Upper lobe of left lung (tissue), 6 donors: ENCODE measurements at places on chromosomes 7 and 10. TPM values are rescaled to one million over a fixed set of nuclear protein-coding genes. Genes with fewer than 3 reads are reported as not detected.
A peak's percentile ranks its signal among the peaks of the same experiment; 100 is the strongest.

GRCh38 chr7:27950123-27950522, 210.2 kb downstream of the TAX1BP1 start:
- DNase-seq = no peak

GRCh38 chr10:89543841-89544240, 8.4 kb upstream of the SLC16A12 start:
- DNase-seq = no peak

DNA sequence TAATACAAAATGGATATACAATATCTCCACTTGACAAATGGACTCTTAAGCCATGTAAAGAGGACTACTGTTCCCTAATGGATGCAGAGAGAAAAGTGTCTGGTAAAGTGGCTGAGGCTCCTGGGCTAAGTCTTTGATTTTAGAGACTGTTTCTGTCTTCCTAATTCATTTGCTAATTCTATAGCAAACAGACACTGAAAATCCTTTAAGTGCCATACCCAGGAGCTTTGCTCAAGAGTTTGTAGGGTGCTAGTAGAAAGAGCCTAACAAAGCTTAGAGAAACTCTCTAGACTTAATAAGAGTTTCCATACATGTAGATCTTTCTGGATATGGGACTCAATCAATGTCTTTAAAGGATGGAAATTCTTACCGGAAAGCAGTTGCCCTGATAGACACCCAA, 16.7 kb downstream of the CEP55 start:
- no peak for DNase-seq

DNA sequence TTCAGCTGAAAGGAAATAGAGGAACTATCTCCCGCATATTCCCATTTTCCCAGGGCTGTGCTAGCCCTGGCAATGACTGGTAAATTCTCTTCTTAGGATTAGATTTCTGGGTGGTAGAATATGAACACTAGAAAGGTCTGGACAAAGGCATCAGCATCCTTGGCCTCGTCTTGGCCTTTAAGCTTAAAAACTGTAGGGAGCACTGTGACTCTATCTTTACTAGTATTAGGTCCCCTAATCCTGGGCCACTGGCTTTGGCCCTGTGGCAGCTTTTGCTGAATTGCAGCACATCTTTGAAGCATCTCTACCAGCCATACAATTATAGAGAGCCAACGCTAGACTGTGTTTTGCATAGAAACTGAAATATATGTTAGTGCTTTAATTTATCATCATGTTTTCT, 41.5 kb upstream of the EBLN1 start:
- no peak for DNase-seq

GRCh38 chr7:22799633-22800032, 23.0 kb downstream of the TOMM7 start:
- no peak for DNase-seq

- DNase-seq = no peak
Measured at GRCh38 chr7:153381275-153382040, 621.9 kb downstream of the ACTR3B start.

DNA sequence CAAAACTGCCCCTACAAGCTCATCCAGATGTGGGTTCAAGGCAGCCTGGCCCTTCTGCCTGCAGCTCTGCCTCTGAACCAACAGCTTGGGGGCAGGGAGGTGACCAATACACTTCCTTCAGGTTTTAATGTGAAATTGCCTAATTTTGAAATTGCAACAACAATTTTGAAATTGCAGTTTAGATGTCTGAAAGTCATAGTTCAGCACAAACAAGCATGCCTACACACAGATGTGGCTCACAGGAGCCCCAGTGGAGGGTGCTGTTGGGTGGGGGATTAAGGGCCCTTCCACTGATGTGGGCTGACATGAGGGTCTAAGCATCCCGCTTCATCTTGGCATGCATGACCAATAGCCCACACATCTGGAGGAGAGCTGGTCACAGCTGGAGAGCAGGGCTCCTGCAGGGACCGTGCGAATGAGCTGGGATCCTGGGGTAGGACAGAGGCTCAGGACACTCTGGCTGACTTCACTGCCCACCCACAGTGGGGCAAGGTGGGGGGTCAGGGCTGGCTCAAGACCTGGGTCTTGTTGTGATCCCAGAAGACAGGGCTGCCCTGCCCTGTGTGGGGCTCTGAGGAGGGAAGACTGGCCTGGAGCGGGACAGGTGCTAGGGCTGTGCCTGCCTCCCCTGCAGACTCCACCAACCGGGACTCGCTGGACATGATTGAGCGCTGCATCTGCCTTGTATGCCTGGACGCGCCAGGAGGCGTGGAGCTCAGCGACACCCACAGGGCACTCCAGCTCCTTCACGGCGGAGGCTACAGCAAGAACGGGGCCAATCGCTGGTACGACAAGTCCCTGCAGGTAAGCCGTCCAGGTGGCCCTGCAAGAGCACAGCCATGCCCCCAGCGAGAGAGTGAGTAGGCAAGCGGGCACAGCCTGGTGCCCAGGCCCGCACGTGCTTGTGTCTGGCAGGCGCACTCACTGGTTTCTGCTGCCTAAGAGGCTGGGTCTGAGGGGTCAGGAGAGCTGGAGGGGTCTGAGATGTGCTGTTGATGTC, 32.3 kb downstream of the CHAT start:
- DNase-seq = peak; percentile 69

Gene CPA1
- total RNA-seq = not detected

Gene LRRD1
- total RNA-seq = not detected

Gene TMEM26
- 0.77 TPM for total RNA-seq
